ENCODE measurements at places on chromosomes 12 and 14.

GRCh38 chr12:64385019-64385418 lies 5.5 kb downstream of the C12orf56 start:
- DNase-seq, result no peak

DNA sequence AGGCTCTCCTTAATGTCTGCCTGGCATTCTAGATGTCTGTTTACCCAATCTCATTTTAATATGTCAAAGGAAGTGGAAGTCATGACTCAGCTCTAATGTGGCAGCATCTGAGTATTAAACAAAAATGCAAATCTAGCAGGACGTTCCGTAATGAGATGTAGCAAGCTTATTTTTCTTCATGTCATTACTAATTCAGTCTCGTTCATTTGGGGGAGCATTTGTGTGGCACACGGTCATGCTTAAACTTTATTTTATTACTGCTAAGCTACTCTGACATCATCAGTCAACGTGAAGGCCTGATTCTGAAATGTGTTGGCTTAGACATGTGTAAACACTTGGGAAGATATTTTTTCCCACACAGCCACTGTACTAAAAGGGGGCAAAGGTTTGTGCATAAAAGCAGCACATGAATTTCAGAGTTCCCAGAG lies 326.7 kb upstream of the TMPO start:
- DNase-seq, result no peak

- no peak for DNase-seq
These were observed 27.3 kb downstream of the CLEC6A start for GRCh38 chr12:8483079-8483478.

- DNase-seq, result no peak
These were observed 1004.4 kb downstream of the AACS start for GRCh38 chr12:126069549-126070165.

DNA sequence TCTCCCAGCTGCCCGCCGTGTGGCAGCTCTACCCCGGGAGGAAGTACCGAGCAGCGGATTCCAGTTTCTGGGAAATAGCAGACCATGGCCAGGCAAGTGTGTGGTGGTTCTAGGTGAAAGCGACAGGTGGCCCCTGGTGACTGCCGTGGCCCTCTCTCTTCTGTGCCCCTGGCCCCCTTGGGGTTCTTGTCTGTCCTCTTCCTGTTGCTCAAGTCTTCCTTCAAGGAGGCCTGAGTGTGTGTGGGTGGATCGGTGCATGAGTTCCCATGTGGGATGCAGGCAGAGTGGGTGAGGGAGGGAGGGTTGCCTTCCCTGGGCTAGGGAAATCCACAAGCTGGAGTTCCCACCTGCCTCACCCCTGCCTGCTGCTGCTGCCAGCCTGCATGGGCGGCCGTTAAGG lies 4.6 kb downstream of the TCL1B start:
- DNase-seq, result no peak

DNA sequence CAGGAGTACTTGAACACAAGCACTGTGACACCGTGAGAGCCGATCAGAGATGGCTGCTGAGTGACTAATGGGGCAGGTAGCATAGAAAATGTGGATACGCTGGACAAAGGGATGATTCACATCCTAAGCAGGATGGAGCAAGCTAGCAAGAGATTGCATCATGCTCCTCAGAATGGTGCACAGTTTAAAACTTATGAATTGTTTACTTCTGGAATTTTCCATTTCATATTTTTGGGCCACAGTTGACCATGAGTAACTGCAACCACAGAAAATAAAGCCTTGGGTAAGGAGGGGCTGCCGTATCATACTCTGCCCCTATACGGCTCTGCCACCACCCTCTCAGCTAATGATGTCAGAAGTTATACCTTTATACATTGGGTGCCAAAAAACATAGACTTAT lies 23.3 kb upstream of the MARK3 start:
- no peak for DNase-seq

DNA sequence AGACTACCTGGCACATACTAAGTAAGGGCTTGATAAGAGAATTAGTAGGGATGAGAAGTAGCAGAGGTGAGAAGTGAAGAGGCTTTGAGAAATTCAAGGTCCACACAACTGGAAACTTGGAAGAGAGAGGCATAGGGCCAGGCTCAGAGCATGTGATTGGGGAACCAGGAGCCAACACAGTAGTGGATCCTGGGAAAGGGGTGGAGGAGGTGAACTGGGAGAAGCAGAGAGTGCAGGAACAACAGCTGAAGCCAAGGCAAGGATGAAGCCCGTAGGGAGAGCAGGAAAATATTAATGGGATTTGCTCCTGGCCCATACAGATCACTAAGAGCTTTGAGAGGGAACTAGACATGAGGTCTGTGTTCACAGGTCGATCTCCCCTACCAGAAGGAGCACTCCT lies 1.4 kb upstream of the ITGB7 start:
- no peak for DNase-seq

DNA sequence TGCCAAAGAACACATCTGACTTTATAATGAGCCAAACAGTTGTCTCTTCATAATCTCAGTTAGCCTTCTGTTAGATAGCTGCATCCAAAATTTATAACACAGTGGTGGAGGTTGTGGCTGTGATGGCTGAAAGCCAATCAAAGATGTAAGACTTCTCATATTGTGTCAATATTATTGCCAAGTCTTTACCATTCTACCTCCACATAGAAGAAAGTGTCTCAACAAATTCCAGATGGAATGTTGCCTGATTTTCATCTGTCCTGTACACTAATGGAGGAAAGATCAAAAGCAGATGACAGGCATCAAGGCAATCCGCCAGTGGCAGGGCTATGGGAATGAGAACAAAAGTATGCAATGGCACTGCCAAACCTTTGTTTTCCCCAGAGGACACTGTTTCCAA lies 813.1 kb upstream of the NOVA1 start:
- DNase-seq, result no peak

GRCh38 chr14:61476105-61476753 lies 154.8 kb downstream of the PRKCH start:
- DNase-seq, result no peak

DNA sequence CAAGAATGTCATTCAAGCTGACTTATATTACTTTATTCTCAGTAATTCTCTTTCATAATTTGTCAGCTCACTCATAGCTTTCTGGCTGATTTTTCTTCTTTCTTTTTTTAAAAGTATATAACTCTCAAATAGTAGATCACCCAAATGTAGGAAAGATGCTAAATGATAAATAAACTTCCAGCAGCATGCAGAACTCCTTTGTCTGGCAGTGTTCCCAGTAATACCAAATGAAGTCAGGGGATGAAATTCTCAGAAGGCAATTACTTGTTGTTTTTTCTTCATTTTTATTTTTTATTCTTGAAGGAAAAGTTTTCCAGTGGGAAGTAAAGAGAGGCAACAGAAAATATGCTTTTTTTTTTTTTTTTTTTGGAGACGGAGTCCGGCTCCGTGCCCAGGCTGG lies 133.3 kb upstream of the SLCO1C1 start:
- DNase-seq, result no peak

GRCh38 chr14:50619569-50620141 lies 48.5 kb downstream of the SAV1 start:
- DNase-seq, result no peak

- no peak for DNase-seq
These were observed 24.8 kb downstream of the NUAK1 start for GRCh38 chr12:106113824-106114446.

- DNase-seq, result no peak
These were observed 64.4 kb downstream of the TTLL5 start for GRCh38 chr14:75725481-75725880.

DNA sequence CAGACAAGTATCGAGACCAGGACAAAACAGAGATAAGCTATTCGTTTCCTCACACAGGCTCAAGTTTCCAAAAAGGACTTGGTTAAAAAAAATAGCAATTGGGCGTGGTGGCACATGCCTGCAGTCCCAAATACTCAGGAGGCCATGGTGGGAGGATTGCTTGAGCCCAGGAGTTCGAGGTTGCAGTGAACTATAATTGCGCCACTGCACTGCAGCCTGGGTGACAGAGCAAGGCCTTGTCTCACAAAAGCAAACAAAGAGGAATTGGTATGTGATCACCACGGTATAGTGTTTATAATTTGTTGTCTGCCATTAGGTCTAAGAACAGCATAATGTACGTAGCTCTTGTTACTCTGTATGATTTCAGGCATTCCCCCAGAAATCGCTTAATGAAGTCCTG lies 175.3 kb downstream of the DERA start:
- DNase-seq, result no peak

DNA sequence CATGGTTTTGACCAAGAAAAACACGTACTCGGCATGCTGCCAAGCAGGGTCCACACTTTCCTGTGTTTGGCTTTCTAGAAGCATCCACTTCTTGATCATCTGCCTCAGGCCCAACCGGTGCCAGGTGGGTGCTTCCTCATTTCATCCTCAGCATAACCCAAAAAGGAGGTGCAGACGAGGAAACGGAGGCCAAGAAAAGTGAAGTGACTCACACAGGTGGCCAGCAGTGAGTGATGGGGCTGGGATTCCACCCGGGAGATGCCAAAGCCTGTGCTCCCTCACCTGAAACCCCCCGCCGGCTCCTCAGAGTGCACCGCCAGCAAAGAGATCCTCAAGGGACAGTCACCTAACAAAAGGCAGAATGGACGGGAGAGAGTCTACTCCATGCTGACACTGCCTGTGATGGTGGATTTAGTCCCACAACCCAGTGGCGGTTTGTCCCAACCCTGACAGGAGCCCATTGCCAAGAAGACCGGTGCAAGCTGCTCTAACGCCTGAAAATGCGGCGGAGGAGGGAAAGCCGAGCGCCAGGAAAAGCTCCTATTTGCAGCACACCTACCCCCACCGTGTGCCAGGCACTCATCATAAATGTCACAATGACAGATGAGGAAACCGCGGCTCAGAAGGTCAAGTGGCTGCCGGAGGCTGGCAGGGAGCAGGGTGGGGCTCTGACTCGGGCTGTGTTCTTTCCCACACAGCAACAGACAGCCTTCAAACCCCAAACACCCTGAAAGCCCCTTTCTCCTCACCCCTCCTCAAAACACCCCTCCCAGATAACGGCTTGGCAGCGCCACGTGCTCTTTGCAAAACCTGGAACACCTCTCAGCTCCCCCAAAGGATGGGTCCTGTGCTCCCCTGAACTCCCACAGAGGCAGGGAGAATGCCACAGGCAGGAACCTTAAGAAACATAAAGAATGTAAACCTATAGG lies 18.8 kb downstream of the BCL11B start:
- peak; percentile 45 for DNase-seq

GRCh38 chr12:54463034-54463433 lies 10.4 kb downstream of the GTSF1 start:
- DNase-seq, result no peak

GRCh38 chr14:22748631-22749068 lies 17.8 kb upstream of the OXA1L start:
- no peak for DNase-seq

GRCh38 chr12:97936165-97936564 lies 473.6 kb downstream of the RMST start:
- DNase-seq, result no peak

DNA sequence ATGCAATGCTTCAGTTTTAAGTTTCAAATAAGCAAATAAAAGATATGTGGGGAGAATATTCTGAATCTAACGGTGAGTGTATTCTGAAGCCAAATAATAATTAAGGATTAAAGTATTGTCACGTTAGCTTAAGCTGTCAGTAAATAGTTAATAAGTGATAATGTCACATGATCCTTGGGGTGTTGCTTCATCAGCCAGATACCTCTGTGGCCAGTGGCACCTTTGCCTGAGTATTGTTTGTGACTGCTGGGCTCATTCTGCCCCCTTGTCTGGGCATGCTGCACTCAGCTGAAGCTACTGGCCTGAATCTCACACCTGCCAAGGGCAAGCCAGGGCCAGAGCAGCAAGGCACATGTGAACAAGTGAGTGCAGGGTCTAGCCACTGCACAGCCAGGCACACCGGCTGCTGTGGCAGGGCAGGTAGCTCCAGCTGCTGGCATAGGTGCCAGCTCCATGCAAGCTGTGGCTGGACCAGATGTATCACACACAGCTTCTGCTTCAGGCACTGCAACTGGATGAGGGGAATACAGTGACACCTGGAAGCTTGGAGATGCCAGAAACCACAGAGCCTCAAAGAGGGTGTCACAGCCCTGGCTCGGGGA lies 739.7 kb downstream of the SLC6A15 start:
- no peak for DNase-seq

All from stimulated activated naive CD4-positive, alpha-beta T cell treated with Interleukin-2 at 50 U/mL for 16 hours (primary cell).